Fibroblast of skin of left quadriceps (primary cell): ENCODE measurements at places on chromosomes 3 and 15.

DNA sequence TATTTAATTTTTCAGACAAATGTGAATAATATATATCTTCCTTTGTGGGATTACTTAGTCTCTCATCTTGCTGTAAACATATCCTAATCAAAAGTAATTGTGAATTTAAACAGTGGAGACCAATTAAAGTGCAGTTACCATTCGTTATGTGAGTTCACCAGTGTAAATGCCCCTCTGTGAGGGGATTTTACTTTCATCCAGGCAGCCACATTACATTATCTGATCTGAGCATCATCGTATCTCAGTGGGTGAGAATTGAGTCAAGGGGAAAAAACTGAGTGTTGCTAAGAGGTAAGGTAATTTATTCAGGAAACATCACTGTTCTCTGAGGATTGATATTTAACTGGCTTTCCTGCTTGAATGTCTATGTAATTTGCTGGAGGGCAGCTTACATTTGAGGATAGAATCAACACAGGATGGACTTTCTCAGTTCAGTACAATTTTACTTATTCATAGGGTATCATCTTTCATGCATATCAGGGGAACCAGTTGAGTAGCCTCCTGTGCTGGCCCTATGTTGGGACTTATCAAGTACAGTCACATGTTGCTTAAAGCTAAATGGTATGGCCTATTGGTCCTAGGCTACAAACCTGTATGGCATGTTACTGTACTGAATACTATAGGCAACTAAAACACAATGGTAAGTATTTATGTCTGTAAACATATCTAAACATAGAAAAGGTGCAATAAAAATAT is 219.7 kb downstream of the CD47 start:
- DNase-seq: no peak

DNA sequence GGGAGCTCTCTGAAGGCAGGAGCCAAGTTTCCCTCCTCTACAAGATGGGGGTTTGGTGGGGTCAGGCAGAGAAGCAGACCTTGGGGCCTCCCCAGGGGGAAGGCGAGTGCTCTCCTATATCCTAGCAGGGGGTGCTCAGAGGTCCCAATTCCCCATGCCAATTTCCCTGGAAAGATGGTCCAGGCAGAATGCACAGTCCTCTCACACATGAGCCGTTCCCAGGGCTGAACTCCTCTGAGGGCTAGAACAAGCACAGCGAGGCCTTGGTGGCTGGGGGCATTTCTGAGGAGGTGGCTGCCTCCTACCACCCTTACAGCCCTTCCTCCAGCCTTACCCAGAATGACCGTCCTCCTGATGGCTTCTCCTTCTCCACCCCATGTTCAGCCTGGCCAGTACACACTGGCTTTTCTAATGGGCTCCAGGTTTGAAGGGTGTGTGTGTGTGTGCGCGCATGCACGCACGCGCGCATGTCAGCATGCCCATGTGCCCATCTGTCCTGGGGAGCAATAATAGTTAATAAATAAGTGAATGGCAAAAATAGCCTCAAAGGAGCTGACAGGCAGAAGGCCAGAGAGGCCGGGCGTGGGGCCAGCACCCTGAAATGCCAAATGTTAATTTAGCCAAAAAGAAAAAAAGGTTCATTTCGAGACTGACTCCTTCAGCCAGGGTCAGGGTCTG is 24.4 kb downstream of the ADCY5 start:
- no peak for DNase-seq

DNA sequence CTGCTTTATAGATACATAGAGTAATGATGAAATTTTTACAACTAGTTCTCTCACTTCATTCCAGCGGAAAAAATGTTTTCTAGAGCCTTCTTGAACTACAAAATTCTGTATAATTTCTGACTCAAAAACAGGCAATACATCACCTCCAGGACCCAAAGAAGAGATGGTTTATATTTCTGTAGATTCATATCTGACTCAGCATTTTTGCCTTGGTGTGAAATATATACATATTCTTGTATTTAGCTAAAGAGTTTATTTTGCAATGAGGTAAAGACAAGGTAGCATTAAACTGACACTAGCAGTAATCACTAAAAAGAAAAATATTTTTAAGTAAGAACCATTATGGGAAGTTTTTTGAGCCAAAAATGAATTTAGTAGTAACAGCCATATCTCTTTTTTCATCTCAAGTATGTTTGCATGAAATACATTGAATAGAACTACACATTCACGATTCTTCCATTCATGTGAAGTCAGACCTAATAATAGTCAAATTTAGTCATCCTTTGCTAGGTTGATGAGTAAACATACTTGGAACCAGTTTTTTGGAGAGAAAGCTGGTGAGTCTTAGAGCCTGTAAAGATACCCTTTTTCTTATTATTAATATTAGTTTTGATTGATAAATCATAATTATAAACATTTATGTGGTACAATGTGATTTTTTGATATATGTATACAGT is 31.6 kb downstream of the COL8A1 start:
- DNase-seq: no peak

GRCh38 chr15:85280203-85280602 is 100.2 kb upstream of the AKAP13 start:
- no peak for DNase-seq

- no peak for DNase-seq
Measured at GRCh38 chr3:46027736-46028397, 584 bp upstream of the XCR1 start.

DNA sequence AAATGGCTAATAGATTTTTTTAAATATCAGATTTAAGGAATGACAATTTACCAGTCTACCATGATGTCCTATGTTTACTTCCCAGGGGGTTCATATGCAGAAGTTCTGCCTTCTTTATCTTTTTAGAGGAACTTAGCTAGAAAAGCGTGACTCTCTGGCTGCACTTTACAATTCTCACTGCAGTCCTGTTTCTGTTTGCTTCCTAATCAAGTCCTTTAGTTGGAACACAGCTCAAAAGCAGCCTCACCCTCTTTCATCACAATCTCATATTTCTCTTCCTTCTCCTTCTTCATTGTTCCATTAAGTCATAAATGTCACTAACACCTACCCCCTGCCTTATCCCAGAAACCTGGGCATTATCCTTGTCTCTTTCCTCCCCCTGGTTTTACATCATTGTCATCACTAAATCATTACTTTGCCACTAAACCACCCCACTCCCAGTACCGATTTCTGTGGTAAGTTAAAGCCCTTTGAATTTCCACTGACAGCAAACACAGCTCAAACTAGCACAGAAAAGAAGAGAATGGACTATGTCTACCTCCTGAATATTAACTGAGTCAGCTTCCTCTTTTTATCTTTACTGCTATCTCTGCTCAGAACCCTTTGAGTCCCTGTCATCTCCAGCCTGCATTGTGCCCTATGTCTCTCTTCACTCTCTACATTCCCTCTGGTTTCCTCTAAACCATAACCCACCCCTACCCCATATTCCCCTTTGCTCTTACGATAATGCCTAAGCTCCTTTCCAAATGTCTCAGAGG is 13.8 kb upstream of the PPP4R2 start:
- no peak for DNase-seq

- peak; percentile 19 for DNase-seq
Measured at GRCh38 chr3:172582712-172583111, 59.5 kb upstream of the TNFSF10 start.

DNA sequence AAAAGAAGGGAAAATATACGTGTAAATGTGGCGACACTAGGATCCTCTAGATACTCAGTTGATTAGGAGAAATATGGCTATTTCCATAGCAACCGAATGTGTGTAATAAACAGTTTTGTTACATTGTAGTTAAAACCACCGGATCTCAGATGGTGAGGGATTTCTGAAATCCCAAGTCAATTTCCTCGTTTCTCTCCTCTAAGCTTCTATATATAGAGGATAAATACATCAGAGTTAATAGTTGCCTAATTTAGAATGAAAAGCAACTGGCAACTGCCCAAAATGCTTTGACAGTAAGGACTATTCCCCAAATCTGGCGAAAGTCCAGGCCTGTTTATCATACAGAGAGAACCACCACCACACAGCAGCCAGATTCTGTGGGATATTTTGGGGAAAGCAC is 112.6 kb downstream of the GABRB3 start:
- no peak for DNase-seq

GRCh38 chr3:5013021-5013906 is 34.0 kb downstream of the BHLHE40 start:
- DNase-seq: no peak

DNA sequence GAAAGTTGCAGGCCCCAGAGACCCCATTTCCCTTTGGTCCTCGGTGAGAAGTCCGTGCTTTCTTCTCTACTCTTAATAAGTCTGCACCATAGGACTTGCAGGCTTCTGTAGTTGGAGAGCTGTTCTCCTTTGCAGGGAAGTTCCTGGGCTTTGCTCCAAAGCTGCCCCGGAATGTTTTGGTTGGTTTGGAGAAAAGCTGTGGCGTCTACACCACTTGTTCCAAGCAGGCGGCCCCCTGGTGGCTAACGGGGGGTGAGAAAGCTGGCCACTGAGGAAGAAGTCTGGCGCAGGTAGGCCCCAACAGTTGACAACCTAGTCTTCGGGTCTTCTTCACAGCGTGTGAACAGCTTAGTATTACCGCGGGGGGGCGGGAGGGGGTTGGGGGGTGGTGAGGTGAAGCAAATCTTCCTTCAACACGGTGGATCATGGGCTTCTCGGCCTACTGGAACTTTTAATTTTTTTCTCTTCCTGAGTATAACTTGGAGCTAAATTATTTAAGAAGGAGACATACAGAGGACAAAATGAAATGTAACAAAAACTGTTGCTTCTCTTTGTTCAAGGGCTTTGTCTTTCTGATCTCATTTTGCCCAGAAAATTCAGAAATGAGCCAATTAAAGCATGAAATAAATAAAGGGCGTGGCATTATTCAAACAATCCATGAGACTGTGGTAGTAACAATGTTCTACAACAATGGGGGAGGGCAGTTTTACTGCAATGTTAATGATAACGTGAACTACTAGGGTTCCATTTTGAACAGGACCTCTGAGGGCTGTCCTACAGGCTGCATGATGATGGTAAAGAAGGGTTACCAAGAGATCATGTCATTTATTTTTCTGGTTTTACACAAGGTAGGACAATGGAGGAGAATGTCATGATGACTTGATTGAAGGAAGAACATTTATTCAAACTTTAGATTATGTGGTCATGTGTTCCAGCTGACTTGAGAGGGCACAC is 2.2 kb upstream of the THRB start:
- DNase-seq: peak; percentile 78

DNA sequence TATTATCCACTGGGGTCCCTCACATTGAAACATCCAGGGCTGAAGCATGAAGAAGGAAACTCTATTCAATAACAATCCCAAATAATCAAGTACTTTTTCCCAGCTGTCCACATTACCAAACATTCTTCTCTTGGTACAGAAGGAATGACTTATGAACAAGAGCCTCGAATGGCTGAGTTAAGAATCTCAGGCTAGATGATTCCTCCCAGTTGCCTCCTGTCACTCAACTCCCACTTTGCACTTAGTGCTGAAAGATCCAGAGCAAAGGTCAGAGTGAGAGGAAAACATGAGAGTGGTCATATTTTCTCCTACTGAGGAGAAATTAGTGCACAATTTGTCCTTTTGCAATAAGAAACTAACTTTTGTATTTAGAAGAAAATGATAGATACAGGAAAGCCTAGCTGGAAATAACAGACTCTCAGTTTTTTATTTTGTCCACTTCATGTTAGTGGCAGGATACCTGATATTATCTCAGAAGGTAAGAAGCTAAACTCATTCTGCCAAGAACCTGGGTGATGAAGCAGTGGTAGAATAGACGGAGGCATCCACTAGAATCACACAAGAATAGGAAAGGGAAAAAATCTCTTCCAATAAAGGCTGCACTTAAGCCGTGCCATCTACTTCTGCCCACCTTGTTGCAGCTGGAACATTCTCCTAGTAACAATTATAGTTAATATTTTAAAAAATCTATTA is 46.2 kb downstream of the GADL1 start:
- DNase-seq: no peak

- DNase-seq: no peak
Measured at GRCh38 chr15:98806275-98806895, 158.0 kb downstream of the IGF1R start.

DNA sequence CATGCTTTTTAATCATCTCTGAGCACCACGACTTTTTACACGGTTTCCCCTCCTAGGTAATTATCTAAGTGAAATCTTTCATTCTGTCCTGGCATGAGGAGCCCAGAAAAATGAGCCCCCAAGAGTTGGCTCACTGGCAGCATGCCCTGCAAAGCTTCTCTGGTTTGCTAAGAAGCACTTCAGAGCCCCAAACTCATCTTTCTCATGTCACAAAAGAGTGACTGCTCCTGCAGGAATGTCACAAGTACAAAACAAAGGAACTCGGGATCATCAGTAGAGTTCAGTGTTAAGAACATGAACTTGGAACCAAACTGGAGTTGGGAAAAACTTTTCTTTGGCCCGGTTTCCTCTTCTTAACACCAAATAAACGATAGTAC is 123.9 kb downstream of the FOXB1 start:
- no peak for DNase-seq

DNA sequence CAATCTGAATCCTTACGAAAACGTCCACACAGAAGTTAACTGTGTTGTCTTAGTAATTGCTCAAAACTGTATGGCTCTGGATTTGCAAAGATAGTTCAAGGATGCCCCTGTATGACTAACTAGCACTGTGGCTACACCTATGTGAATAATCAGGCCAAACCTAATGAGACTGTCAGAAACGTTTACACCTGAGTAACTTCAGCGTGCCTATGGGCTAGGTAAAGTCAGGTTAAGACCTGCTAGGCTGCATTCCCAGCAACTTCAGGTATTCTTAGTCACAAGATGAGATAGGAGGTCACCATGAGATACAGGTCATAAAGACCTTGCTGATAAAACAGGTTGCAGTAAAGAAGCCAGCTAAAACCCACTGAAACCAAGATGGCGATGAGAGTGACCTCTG is 87.8 kb upstream of the PLXND1 start:
- DNase-seq: no peak

DNA sequence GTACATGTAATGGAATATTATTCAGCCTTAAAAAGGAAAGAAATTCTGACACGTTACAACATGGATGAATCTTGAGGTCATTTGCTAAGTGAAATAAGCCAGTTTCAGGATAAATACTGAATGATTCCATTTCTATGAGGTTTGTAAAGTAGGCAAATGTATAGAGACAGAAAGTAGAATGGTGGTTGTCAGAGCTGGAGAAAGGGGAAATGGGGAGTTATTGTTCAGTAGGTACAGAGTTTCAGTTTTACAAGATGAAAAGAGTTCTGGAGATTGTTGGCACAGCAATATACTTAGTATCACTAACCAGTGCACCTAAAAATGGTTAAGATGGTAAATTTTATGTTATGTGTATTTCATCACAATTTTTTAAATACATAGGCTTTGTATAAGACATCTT is 60.6 kb downstream of the USP8 start:
- no peak for DNase-seq
